Stimulated activated CD4-positive, alpha-beta T cell treated with anti-CD3 and anti-CD28 coated beads, Interleukin-2, amount 100 ng/mL, for 48 hours (primary cell): ENCODE measurements at places on chromosomes 11 and 22.

DNA sequence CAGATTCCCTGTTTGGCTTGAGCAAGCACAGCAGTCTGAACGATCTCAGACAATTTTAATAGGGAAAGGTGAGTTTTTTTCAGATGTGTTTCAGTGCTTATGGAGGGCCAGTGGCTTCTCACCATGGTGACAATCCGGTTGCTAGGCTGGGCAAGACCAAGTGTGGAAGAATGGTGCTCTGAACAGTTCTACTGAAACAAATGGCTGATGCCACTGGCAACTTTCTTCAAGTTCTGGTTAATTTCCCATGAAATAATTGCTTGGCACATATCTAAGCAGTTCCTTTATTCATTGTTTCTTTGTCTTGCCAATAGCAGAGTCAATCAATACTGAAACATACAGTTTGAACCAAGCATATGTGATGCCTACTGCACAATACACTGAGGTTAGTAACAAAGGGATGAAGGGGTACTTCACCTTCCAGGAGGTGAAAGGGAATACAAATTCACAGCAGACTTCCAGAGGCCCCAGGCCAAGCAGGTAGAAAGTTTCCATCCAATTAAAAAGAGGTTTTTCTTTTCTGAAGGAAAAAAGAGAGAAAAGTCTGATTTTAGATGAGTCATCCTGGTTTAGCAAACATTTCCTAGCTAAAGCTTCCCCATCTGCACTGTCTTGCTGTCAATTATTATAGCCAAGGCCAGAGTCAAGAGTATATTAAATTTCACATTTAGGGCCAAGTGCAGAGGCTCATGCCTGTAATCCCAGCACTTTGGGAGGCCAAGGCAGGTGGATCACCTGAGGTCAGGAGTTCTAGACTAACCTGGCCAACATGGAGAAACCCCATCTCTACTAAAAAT is 21.2 kb upstream of the NDUFC2 start:
- no peak for DNase-seq

DNA sequence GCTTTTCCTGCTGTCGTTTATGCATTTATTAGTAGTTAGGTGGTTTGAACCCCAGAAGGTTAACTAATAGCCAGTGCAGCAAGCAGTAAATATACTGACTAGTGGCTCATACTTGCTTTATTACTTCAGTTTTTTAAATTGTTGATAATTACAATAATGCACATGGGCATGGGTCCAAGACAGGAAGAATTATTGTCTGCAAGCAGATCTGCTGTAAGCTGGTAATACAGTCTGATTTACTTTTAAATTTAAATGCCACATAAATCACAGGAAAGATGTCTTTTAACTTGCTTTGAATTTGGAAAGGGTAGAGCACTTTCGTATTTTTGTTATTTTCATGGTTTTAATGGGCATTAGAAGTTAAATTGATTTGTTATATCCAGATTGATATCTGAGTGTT is 27.1 kb downstream of the APLP2 start:
- DNase-seq, result no peak

DNA sequence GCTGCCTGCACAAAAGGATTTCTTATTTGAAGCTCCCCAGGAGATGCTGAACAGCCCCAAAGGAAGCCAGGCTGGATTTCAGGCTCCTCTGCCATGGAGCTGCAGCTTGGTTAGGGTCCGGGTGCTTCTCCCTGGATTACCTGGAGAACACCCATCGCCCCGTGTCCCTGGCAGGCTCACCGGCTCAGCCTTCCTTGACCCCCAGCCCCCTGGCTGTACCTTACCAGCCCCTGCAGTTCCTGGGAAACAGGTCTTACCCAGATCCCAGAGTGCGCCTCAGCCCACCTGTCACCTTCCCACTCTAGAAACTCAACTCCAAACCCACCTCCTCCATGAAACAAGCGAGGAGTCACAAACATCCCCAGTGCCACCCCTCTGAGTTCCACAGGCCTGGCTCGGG is 45.3 kb upstream of the CD5 start:
- no peak for DNase-seq

DNA sequence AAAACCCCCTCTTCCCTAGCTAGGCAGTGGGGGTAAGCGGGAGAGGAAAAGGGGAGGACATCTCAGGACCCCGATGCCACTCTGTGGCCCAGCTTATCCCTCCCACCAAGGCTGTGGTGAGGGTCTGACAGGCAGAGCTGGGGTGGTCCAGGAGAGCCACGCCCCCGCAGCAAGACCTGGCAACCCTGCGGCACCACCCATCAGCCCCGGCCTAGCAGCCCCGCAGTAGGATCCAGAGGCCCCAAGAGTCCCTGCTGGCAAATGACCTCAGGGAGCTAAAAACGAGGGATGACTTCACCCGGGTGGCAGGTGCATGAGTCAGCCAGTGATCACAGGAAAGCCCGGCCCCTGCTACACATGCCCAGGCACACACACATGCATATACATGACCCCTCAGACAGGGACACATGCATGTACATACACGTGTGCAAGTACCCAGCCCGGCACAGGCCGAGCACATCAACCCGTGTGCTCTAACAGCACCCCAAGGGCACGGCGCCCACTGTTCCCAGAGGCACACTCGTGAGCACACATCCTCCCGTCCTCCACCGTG is 32.3 kb downstream of the ARVCF start:
- no peak for DNase-seq

- DNase-seq, result no peak
Measured at GRCh38 chr11:117932426-117932825, 3.2 kb upstream of the TMPRSS13 start.

GRCh38 chr22:38792833-38793232 is 1.1 kb downstream of the DNAL4 start:
- peak; percentile 9 for DNase-seq

DNA sequence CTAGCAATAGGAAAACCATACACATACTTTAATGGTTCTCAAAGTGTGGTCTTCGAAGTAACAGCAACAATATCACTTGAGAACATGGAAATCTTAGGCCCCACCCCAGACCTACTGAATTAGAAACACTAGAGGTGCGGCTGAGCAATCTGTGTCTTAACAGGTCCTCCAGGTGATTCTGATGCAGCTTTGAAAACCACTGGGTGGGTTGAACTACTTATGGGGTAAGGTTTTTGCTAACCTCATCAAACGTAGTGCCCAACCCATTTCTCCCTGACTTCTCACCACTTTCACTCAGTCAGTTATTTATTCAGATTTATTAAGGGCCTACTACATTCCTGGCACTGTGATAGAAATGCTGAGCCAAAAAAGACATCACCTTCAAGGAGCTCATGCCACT is 3.7 kb downstream of the MPZL2 start:
- no peak for DNase-seq

DNA sequence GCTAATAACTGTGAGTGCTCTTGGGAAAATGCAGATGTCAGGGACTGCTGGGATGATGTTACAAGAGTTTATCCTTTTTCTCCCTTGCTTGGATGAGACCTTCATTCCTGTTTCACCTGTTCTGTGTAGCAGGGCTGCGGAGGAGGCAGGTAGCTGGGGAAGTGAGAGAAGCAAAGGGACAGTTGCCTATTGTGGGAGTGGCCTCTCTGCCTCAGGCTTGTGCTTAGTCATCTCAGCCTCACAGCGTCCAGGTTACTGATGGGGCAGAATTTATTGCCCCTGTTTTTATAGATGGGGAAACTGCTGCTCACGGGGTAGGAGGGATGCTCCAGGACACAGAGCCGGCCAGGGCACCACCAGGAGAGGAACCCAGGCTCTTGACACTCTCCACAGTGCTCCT is 1.7 kb downstream of the STX3 start:
- no peak for DNase-seq

GRCh38 chr11:5967708-5968107 is 586 bp downstream of the OR56A5 start:
- DNase-seq, result no peak

DNA sequence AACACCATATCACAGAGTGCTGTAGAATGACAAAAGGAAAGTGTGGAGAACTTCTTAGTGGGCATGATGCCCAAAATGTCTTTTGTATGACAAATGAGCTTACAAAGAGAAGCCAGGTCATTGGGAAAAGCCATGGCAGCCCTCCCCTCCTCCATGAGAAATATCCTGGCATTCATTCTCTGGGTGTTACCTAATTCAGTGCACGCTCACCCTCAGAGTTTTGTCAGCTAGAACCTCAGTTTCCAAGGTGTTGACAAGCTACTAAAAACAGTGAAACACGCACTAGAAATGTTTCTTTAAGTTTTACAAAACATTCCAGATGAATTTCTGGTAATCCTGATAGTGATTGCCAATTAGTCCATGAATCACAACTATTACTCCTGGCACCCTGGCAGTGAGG is 105.4 kb upstream of the FSHB start:
- DNase-seq, result no peak

DNA sequence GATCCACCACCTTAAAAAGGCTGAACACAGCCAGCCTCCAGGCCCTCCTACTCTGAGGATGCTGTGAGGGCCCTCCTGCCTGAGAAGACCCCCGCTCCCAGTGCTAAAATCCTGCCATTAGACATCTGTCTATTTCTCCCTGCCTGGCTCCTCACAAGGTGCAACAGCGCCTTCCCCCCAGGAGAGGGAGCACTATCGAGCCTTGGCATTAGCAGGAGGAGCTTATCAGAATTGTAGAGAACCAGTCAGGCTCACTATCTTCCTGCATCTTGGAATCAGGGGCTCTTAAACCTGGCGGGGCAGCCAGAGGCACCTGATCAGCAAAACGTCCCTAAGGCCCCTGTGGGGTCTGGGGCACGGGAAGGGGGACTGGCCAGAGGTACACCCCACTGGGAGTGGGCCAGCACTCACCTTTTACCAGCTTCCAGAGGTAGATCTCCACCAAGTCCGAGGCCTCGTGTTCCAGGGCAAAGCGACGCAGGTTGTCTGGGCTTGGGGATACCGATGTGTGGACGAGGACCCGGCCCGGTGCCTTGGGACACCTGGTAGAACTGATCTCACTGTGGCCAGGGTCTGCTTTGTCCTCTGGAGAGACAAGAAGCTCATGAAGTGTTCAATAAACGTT is 28.7 kb downstream of the CHRDL2 start:
- DNase-seq, result peak; percentile 57

- no peak for DNase-seq
Measured at GRCh38 chr11:76568139-76568538, 102.4 kb downstream of the LRRC32 start.

GRCh38 chr22:35039625-35040024 is 26.3 kb upstream of the ISX start:
- DNase-seq, result no peak

GRCh38 chr11:123653827-123654565 is 428 bp downstream of the SCN3B start:
- peak; percentile 13 for DNase-seq

GRCh38 chr11:41457216-41458014 is 2.0 kb downstream of the LRRC4C start:
- no peak for DNase-seq

- no peak for DNase-seq
Measured at GRCh38 chr22:32627091-32627490, 152.5 kb downstream of the FBXO7 start.

DNA sequence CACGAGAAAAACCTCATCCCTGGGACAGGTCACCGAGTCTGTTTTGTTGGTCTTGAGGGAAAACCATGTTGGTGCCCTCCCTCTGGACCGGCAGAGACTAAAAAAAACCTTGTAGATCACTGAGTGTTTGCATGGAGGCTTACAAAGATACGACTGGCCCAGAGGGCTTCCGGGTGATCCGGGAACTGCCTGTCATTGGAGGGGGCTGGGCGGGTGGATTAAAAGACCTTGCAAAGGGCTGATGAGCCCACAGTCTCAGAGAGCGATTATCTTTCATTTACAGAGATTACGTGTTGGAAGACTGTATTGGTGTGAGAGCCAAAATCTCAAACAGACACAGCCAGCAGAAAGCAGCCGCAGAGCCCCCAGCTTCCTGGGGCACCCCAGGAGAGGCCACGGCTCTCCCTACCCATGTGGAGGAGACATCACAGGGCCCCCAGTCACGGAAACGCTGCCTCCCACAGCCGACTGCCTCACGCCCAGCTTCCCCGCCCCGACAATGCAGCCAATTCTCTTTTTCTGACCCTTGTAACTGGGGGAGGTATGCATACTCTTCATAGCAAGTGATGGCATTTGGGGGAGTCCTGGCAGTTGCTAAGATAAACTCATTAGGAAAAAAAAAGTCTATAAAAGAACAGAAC is 426.4 kb downstream of the CTTN start:
- DNase-seq, result no peak

- no peak for DNase-seq
Measured at GRCh38 chr22:37663521-37664140, 5.1 kb downstream of the PDXP start.

DNA sequence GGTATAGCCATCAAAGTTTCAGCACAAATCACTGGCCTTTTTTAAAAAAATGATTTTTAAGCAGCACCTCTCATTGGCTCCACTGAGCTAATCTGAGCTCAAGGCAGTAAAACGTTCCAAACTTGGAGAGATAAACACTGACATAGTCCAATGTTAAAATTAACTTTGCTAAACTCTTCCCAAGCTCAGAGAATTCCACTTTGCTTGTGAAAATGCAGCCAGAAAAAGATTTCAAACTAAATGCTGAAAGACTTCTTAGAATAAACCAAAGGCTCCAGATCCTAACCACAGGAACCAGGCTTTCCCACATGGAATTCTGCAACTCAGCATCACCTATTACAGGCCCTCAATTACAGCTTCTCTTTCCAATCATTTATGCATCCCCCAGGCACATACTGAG is 84.7 kb upstream of the GDPD4 start:
- no peak for DNase-seq

- no peak for DNase-seq
Measured at GRCh38 chr11:46373787-46374740, 7.4 kb upstream of the MDK start.

- no peak for DNase-seq
Measured at GRCh38 chr22:44389181-44389580, 76.4 kb upstream of the SHISAL1 start.

GRCh38 chr11:117220999-117221774 is 10.7 kb downstream of the PCSK7 start:
- DNase-seq, result no peak

DNA sequence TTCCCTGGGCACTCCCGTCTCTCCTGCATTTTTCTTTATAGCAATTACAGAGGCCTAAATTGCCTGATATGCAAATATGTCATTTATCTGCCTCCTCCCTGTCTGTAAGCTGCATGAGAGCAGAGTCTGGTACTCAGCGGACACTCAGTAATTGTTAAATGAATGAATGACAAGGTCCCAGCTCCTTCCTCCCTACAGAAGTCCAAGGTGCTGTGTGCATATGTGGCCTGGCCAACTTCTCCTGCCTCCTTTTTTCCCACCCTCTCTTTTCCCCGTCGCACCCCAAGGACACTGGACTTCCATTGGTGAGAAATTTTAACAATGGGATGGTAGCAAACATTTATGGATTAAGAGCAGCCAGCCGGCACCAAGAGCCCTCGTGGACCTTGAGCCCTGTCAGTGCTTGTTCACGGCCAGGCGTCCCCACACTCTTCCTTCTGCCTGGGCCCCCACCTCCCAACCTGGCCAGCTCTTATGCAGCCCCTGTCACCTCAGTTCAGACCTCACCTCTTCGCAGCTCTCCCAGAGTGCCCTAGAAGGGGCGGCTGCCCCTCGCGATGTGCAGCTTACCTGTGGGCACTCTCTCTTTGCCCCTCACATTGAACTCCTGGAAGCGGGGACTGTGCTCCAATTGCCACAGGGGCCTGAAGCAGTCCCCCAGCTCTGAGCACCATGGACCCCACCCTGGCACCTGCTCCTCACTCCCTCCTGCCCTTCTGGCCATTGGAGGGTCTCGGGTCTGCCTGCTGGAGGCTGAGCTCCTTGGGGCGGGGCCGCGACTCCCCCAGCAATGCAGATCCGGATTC is 1.5 kb downstream of the TMPRSS6 start:
- no peak for DNase-seq

GRCh38 chr11:110331626-110332025 is 35.2 kb upstream of the RDX start:
- DNase-seq, result no peak
